ENCODE measurements at places on chromosomes 6 and 20. TPM values are rescaled to one million over a fixed set of nuclear protein-coding genes. Genes with fewer than 3 reads are reported as not detected.

GRCh38 chr6:57294862-57295445 lies 22.5 kb upstream of the PRIM2 start:
- DNase-seq, result no peak

GRCh38 chr6:26218824-26219223 lies 131.6 kb downstream of the HFE start:
- DNase-seq, result no peak

The TRIM40 gene
- polyA plus RNA-seq, result not detected

DNA sequence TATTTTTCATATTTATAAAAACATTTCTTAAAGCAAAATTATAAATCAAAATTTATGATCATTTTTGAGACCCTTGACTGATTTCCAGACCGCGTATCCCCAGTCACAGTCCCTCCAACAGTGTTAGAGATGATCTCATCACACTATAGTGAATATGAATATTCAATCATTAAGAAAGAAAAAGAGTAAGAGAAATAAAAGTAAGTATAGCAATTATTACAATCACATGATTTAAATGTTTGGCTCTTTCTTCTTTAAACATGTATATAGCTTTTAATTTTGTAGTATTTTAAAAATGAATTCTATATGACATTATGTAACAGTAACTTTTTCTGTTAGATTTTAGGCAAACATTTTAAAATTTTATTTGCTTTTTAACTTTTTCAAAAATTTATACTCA lies 438.3 kb downstream of the RFPL4B start:
- no peak for DNase-seq

GRCh38 chr6:63121166-63121565 lies 90.1 kb upstream of the FKBP1C start:
- DNase-seq, result no peak

DNA sequence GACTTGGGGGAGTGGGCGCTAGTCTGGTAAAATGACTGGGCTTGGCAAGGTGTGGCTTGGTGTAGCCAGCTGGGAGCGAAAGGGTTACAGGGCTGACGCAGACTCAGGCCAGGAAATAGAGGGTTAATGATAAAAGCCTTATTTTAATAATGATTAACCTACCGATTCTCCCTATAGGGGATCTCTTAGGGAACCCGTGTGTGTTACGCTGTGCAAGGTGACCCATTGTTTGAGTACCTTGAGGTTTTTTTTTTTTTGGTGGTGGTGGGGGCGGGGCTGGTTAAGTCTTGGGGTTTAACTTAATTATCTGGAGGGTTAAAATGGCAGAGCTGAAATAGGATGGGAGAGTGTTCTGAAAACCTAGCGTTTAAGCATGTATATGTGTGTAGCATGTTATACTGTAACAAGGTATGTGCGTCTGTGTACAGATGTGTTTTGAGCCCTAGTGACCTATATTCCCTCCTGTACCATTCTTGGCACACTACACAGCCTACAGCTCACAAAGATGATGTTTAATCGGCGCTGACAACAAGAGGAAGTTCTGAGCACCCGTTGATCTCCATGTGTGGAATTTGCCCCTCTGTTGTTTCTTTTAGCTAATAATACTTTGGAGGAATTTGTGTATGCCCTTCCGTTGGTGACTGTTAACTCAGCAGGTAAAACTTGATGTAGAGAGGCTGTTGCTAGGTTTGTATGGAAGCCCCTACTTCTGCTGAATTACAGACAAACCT lies 1.3 kb downstream of the CARMIL1 start:
- DNase-seq, result no peak

- no peak for DNase-seq
These were observed 30.2 kb upstream of the GGTLC1 start for GRCh38 chr20:24018796-24019195.

DNA sequence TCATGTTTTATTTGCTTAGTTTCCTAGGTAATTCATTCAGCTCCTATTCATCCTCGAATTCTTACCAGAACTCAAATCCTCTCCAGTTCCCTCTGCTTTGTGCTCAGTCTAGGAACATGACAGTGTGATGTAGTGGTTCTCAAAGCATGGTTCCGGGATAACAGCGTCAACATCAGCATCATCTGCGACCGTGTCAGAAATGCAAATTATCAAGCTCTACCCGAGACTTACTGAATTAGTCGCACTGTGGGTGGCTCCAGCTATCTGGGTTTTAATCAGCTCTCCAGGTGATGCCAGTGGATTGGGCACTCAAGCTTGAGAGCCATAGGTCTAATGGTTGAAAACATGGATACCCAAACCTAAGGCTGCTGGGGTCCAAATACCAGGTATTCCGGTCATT lies 7.7 kb upstream of the STK35 start:
- DNase-seq, result no peak

DNA sequence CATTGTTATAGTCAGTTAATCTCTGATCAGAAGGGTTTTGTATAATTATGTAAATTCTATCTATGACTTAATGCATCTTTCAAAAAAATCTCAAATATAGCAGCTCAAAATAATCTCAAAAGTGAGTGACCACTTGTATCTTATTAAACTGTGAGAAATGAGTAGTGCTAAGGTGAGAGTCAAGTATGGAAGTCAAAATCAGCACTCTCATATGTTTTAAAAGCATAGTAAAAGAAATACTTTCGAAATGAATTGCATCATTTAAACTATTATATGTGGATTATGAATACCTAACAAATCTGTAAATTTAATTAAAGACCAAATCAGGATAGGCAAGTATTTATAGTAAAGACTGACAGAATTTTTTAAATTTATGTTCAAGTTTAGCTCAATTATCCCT lies 645.6 kb downstream of the PHF3 start:
- no peak for DNase-seq

The RRAGD gene
- polyA plus RNA-seq, result not detected

The LRFN2 gene
- polyA plus RNA-seq, result not detected

DNA sequence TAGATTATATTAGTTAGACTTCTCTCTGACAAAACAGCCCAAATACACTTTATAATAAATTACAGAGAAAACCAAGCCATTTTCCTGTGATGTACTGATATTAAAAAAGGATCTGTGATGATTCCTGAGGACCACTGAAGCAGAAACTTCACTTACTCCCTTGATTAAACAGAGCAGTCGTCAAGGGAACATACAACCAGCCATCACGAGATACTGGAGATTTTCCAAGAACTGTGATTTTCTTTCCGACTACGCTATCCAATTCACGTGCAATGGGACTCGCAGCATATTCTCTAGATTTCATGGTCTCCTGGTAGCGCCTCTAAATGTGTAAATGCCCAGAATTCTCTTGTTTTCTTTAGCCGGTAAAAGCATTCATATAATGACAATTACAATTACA lies 377.4 kb downstream of the PHF3 start:
- no peak for DNase-seq

GRCh38 chr6:52201493-52201892 lies 15.3 kb downstream of the IL17A start:
- DNase-seq, result no peak

DNA sequence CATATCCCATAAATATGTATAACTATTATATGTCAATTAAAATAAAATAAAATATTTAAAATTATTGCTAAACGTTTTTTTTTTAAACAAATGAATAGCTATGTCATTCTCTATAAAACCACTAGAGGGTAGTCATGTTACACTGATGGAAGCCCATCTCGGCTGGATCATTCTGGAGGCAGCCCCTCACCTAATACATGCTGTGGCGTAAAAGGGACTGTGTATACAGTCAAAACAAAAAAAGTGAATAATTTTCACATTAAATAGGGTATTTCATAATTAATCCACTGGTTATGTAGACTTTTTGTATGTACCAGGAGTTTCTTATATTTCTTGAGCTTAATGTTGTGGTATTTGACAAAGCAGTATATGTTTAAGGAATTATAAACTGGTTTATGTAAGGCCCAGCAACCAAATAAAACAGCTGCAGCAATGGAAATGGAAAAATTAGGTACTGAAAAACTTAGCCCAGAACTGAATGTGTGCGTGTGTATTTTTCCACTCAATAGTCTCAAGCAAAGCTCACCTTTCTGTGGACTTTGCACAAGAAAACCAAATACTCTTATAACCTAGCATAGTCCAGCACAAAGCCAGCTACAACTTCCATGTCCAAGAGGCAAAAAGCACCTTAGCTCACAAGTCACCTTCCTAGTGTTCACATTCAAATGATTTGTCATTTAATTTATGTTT lies 81.7 kb downstream of the COL9A1 start:
- peak; percentile 20 for DNase-seq

- DNase-seq, result peak; percentile 76
These were observed 15.9 kb upstream of the PEDS1 start for GRCh38 chr20:50169329-50169823.

The PSORS1C2 gene
- polyA plus RNA-seq, result not detected

DNA sequence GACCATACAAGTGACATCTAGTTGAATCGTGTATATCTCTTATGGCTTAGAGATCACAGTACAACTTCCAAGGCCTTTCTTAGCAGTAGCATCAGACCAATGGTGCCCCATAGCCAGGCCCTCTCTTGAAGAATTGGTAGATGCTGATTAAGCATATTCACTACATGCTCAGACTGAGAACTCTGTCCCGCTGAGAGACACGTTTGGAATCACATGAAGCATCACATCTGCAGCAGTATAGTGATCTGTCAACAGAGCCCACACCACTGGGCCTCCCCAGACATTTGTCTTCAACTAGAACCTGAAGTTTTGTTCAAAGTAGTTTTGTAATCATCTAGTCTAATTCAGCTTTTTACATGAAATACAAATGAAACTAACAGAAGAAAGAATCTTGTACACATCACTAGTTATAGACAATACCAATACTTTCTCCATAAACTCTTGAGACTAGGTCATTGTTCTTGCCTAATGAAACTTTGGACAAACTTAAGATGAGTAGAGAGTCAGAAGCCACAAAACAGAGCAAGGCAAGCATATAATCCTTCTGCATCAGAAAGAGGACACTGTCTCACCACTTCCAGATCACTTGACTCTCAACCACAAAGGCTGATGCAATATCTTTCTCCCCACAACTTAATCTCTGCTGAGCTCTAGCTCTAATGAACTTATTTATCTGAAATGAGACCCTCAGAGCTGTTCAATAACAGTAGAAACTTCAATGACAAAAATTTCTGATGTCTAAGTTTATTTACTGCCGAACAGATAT lies 182.7 kb downstream of the TBX18 start:
- DNase-seq, result peak; percentile 73

DNA sequence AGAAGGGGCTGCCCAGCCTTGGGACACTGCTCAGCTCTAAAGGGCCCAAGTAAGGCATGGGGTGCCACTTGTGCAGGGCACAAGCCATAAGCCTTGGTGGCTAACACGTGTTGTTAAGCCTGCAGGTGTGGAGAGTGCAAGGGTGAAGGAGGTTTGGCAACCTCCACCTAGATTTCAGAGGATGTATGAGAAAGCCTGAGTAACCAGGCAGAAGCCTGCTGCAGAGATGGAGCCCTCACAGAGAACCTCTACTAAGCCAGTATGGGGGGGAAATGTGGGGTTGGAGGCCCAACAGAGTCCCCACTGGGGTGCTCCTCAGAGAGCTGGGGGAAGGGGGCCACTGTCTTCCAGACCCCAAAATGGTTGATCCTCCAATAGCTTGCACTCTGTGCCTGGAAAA lies 32.6 kb downstream of the SERINC1 start:
- no peak for DNase-seq

The C20orf141 gene
- 0.91 TPM for polyA plus RNA-seq

DNA sequence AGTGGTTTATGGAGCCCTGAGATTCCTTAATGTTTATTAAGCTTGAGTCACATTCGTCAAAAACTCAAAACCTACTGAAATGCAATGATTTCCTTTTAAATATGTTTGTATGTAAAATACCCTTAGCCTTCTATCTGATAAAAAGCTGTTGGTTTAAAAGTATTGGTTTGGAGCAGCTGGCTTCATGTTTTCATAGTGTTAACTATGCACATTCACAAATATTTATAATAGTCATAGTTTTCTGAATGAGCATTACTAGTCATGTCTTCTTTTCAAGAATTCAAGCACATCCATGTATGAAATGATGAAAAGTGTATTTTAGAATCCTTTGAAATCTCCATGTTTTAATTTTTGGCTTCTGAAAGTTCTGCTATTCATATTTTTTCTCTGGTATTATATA lies 558.6 kb downstream of the UTRN start:
- peak; percentile 33 for DNase-seq

Measured in IMR-90 (cell line).